ENCODE measurements at places on chromosomes 7 and 10. TPM values are rescaled to one million over a fixed set of nuclear protein-coding genes. Genes with fewer than 3 reads are reported as not detected.

GRCh38 chr7:151066273-151066974, 7.0 kb downstream of the SLC4A2 start:
- DNase-seq, result no peak

- DNase-seq, result no peak
These were observed 231.6 kb upstream of the IGFBP3 start for GRCh38 chr7:46152696-46153095.

DNA sequence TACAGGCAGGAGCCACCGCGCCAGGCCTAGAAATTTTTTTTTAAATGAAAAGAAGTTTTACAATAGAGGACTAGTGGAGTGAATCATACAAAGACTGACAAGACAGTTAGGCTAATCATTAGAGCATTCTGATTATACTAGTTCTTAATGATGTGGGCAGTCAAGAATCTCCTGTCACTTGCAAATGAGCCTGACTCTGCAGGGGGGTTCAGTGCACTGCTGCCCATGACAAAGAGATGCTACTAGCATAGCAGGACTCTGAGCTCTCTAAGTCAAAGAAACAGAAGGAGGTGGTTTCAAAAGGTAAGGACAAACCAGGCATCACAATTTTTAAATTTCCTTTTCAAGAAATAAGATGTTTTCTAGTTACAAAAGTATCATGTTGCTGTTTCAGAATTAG, 59.0 kb downstream of the CCDC6 start:
- DNase-seq, result no peak

DNA sequence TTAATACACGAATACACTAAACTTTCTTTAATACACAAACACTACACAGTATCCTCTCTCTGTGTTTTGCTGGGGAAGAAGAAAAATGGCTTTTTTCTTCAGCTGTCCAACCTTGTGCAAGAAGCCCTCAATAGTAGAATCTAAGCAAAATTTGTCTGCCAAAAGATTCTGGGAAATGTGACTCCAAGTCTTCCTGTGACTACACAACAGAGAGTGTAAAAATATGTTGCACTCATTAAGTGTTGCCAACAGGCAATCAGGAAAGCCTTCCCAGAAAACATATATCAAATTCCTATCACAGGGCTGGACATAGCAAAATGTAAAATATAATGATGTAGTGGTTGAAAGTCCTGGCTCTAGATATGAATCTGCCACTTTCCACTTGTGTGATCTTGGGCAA, 825.1 kb upstream of the ZWINT start:
- no peak for DNase-seq

DNA sequence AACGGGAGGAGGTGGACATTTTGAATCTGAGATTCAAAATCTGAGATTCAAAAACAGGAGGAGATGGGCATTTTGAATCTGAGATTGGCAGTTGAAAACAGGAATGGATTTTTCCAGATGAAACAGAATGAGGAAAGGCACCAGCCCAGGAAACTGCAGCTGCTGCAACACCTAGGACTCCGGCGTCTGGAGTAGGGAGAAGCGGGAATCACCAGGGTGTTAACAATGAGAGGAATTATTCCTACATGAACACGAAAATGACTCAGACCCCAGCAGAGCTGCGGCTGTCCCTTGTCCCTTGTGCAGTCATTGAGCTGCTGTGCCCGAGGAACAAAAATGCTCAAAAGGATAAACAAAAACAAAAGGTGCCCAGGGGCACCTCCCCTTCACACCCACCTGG, 59.9 kb upstream of the KAT6B start:
- DNase-seq, result no peak

DNA sequence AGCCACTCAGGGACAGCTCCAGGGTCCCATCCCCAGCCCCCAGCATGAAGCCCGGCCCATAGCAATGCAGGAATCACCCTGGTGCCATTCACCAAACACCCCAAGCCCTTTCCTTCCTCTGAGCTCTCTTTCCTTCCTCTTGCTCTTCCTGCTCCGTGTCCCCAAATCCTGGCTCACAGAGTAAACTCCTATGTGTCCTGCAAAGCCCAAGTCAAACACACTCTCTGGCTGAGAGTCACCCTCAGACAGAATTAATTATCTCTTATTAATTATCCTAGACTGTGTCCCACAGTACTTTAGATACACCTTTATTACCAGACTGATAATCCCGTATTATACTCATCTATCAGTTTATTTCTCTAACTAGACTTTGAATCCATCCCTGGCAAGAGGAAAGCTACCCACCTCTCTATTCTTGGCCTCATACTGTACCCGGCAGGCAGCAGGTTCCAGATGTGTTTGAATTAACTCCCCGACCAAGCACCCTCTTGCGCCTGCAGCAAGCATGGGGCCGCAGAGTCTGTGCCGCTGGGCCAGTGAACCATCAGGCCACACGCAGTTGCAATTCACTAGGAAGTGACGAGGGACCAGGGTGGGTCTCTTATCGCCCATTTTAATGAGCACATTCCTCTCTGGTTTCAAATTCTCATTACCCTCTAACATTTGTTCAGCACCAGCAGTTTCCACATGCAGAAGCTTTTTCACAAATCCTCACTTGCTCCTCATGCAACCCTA, 86.7 kb downstream of the PRKAG2 start:
- DNase-seq, result peak; percentile 26

GRCh38 chr7:15794801-15795200, 108.3 kb upstream of the MEOX2 start:
- DNase-seq, result no peak

DNA sequence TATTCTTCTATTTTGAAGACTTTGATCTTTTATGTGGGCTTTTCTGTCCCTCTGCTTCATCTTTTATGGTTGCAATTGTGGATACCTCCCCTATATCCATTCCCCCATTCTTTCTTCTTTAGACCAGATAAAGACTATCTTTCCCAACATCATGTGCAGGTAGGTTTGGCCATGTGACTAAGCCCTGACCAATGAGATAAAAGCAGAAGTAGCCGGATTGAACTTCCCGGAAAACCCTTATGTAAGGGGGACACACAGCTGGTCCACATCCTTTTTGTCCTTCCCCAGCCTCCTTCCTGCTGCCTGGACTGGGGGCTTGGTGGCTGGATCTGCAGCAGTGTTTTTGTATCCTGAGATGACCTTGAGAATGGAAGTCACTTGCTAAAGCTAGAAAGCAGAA, 33.5 kb upstream of the EXOC6 start:
- DNase-seq, result no peak

DNA sequence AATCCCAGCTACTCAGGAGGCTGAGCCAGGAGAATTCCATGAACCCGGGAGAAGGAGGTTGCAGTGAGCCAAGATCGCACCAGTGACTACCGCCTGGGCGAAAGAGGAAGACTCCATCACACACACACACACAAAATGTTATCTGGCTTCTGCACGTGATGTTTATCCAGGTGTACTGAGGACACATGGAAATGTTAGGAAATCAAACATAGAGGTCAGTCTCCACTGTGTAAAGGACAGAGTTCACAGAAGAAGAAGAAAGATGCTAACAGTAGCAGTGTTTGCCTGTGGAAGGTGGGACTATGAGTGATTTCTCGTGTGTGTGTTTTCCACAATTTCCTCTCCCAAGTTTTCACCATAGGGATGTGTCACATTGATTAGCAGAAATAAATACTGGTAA, 256.9 kb downstream of the ELMO1 start:
- DNase-seq, result no peak

The CCL26 gene
- total RNA-seq, result not detected

The MACROH2A2 gene
- 6.2 TPM for total RNA-seq

The LIPK gene
- not detected for total RNA-seq

All from psoas muscle (tissue), 8 donors.